ENCODE measurements at places on chromosomes 7 and 10. TPM values are rescaled to one million over a fixed set of nuclear protein-coding genes. Genes with fewer than 3 reads are reported as not detected.

DNA sequence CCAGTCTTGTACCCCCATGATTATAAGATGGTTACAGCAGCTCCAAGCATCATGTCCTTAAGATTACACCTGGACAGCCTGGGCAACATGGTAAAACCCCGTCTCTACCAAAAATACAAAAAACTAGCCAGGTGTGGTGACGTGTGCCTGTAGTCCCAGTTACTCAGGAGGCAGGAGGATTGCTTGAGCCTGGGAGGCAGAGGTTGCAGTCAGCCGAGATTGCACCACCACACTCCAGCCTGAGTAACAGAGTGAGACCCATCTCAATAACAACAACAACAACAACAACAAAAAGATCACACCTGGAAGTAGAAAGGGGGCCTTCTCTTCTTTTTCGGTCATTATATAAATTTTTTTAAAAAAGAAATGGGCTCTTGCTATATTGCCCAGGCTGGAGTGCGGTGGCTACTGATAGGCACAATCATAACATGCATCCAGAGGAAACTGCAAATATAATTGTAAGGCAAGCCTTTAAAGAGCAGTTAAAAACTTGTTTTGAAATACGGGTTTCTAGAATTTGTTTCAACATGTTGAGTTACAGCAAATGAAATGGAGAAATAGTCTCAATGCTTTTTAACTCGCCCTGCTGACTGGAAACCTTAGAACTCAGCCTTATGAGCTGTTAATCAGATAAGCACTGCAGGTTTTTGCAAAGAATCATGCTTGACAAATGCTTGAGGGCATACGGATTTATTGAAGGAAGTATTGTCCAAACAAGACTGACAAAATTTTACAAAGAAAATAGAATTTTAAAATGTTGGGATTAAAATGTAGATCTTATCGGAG lies 4.7 kb upstream of the ENTPD7 start:
- no peaks in the 10 kb centered on the region for H3K36me3 ChIP-seq
- H3K27ac ChIP-seq: no peak overlapping the region
- no peaks in the 10 kb centered on the region for H3K27me3 ChIP-seq
- no peak overlapping the region for H3K4me3 ChIP-seq

GCK gene
- 2.0 TPM for total RNA-seq

GRCh38 chr7:102426268-102427018 lies 6.9 kb upstream of the ORAI2 start:
- H3K27ac ChIP-seq: peak overlapping the region; percentile 72
- H3K36me3 ChIP-seq: no peaks in the 10 kb centered on the region
- H3K27me3 ChIP-seq: no peaks in the 10 kb centered on the region
- DNase-seq: no peak

RPP30 gene
- 13.4 TPM for total RNA-seq

DNA sequence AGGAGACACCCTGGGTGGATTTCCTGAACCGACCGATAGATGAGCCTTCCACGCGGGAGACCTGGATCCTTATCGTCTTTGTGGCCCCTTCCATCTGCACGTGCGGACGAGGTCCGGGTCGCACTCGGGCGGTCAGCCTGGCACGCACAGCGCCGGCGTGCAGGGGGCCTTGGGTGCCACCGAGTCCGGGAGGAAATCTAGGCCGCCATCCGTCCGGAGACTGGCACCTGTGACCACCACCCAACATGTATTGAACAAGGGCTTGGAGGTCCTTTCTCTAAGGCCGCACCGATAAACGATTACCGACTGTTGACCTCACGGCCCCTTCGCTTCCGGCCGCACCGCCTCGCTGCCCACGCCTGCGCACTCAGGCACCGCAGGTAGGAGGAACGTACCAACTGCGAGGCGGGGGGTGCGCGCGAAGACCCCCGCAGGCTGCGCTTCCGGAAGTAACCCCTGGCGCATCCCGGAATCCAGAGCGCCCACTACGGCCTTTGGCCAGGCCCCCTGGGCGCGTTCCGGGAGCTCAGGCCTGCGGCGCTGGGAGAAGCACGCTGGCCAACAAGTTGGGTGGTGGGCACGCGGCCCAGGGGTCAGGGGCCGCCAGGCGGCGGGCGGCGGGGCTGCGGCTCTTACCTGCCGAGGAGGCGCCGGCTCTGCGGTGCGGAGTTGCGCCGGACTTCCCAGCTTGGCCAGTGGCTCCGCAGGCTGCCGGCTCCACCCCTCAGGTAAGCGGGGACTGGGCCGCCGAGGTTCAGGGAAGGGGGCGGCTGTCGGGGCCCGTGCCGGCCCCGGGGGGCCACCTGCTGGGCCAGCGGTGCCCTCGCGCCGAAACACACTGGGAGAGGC lies at the start of the genes ACTR3C and LRRC61:
Gene ACTR3C (minus strand): TSS at position 713 of the 849 bp plus-strand sequence. CDS start 28,249 bp downstream, outside the sequence.
Gene LRRC61 (plus strand): TSS at position 523 of the 849 bp plus-strand sequence. CDS start 13,507 bp downstream, outside the sequence.
- peak within 1 kb of the TSS; percentile 98 for H3K27ac ChIP-seq
- H3K4me3 ChIP-seq: peak within 1 kb of the TSS; percentile 64

DNA sequence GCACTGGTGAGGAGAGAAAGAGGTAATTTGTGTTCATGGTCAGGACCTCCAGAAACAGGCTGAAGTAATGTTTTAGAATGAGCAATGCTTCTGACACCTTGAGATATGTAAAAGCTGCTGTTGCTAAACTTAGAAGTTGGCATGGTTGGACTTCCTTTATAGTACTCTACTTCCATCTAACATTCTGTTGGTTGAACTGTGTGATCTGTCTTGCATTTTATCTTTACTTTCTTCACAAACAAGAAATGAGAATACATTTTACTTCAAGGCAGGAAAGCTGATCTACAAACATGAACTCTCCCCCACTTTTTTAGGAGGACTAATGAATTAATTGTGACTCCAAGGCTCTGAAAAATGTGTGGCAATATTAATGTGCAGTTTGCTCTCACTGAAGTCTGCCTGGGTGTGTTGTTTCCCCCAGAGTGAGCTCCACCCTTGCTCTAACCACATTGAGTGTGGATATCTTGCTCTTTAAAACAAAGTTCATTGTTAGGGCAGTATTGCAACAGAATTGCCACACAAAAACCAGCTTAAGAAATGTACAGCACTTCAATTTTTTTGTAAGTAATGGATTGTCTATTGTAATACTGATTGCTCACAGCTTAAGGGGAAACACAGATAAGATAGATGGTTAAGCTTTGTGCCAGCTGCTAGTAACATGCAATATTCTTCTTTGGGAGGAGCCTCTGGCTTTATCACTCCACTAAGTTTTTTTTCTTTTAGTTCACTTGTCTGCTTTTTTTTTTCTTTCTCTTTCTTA lies 69.0 kb downstream of the ADD3 start:
- no peak overlapping the region for H3K4me3 ChIP-seq
- peaks cover 26% of the 10 kb centered on the region for H3K4me1 ChIP-seq
- H3K27ac ChIP-seq: no peak overlapping the region
- H3K27me3 ChIP-seq: no peaks in the 10 kb centered on the region
- no peaks in the 10 kb centered on the region for H3K36me3 ChIP-seq
